K562 (cell line): ENCODE measurements at places on chromosomes 12 and 14. TPM values are rescaled to one million over a fixed set of nuclear protein-coding genes. Genes with fewer than 3 reads are reported as not detected.

- H3K4me3 ChIP-seq = no peak overlapping the region
- no peaks in the 10 kb centered on the region; the same call in 2 of the 3 replicates for H3K27me3 ChIP-seq
- DNase-seq = no peak
- H3K36me3 ChIP-seq = no peaks in the 10 kb centered on the region
- H3K4me1 ChIP-seq = no peaks in the 10 kb centered on the region
Observed at GRCh38 chr14:92503756-92504491, 9.7 kb upstream of the RIN3 start.

DNA sequence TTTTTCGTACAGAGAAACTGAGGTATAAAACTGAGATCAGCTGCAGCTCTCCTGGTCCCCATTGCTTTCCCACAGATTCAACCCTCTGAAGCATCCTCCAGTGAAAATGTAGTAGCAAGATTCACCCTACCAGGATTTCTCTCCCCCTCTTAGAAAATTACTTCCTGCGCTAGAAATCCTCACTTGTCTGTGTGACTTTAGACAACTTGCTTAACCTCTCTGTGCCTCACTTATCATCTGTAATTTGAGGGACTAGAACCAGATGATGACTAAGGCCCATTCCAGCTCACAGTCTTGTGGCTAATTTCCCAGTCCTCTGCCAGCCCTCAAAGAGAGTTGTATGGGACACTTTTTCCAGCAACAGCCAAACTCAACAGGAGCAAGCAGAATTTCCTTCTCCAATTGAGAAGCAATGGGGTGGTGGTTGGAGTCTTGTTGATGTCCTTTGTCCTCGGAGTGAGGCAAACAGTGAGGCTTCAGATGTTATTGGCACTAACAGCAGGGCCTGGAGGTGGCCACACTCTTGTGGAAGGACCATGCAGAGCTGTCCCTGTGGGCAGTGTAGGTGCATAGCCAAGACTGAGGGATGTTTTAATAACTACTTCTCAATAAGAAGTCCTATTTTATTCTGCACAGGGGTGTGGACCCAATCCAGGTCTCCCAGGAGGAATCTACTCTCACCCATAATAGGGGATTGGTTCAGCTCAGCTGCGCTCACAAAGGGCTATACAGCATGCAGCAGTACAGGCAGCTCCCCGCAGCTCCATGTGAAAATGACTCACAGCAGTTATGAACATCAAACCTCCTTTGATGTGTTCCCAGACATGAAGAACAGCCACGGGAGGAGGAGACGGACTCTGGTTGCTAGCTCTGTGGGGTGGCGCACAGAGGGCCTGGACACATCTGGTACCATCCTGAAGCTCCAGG is 200.1 kb downstream of the DAD1 start:
- no peak overlapping the region for H3K27ac ChIP-seq
- H3K4me1 ChIP-seq = no peaks in the 10 kb centered on the region
- H3K27me3 ChIP-seq = peaks cover 11% of the 10 kb centered on the region
- H3K4me3 ChIP-seq = no peak overlapping the region

DNA sequence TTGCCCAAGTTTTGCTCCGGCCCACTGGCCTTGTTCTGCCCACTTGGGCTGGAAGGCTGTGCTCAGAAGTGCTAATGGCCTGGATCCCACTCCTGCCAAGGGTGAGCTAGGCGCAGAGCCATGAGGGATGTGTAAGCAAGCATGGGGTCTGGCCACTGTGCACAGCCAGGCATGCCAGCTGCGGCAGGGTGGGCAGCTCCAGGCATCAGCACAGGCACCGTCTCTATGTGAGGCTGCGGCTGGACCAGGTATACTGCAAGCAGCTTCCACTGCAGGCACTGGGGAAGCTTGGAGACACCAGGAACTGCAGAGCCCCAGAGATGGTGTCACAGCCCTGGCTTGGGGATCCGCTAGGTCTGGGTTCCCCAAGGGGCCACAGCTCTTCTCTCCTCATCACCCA is 264.9 kb downstream of the LRIG3 start:
- H3K27ac ChIP-seq = no peak overlapping the region
- H3K4me1 ChIP-seq = no peaks in the 10 kb centered on the region
- H3K27me3 ChIP-seq = no peaks in the 10 kb centered on the region
- H3K4me3 ChIP-seq = no peak overlapping the region
- no peaks in the 10 kb centered on the region for H3K36me3 ChIP-seq
- no peak for DNase-seq

Gene TAS2R9
- not detected in 2 replicates for total RNA-seq

Gene LALBA
- total RNA-seq = not detected in 2 replicates

Gene SYNE3
- 2.2 and 3.1 TPM in 2 replicates for total RNA-seq

Gene TGFB3
- 1.9 and 2.3 TPM in 2 replicates for total RNA-seq
